Heart left ventricle (tissue), 16 donors: ENCODE measurements at places on chromosomes 3 and 15. TPM values are rescaled to one million over a fixed set of nuclear protein-coding genes. Genes with fewer than 3 reads are reported as not detected.

Gene CMSS1
- 34.8 TPM for total RNA-seq

Gene SLC12A1
- total RNA-seq, result not detected

Gene WDR93
- total RNA-seq, result not detected

Gene GADL1
- total RNA-seq, result 0.08 TPM

Gene CYP1A2
- total RNA-seq, result not detected

Gene COLQ
- 11.0 TPM for total RNA-seq

Gene CAND2
- total RNA-seq, result 44.6 TPM

Gene LEKR1
- 1.7 TPM for total RNA-seq

Gene SEMA3F
- total RNA-seq, result 6.1 TPM
